ENCODE measurements at places on chromosomes 2 and 18. TPM values are rescaled to one million over a fixed set of nuclear protein-coding genes. Genes with fewer than 3 reads are reported as not detected.

DNA sequence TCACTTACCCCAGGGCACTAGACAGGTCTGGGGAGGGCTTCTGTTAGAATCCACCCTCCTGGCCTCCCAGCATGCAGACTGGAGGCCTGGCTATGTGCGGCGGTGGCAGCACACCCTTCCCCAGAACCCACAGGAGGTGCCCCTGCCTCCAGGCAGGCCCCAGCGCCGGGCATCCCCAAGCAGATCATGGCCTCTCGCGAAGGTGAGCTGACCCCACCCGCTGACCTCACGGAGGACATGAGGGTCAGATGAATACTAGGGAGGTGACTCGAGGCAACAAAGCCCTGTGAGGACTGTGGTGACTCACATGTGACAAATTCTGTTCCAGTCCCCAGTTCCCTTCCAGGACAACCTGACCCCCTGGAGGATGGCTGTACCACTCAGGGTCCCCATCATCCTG is 1.9 kb downstream of the MAB21L4 start:
- no peak for DNase-seq
- no peak overlapping the region for H3K27ac ChIP-seq
- H3K36me3 ChIP-seq, result no peaks in the 10 kb centered on the region
- H3K4me3 ChIP-seq, result no peak overlapping the region

GRCh38 chr18:3784949-3785348 is 335.0 kb downstream of the TGIF1 start:
- no peaks in the 10 kb centered on the region for H3K4me1 ChIP-seq
- DNase-seq, result no peak
- no peaks in the 10 kb centered on the region for H3K27me3 ChIP-seq
- no peak overlapping the region for H3K4me3 ChIP-seq
- H3K36me3 ChIP-seq, result no peaks in the 10 kb centered on the region

SLC5A7 gene
- not detected for total RNA-seq

GNLY gene
- total RNA-seq, result 0.98 TPM

ZNF519 gene
- total RNA-seq, result 13.1 TPM

- H3K27ac ChIP-seq, result no peak overlapping the region
- H3K4me1 ChIP-seq, result no peaks in the 10 kb centered on the region
- no peaks in the 10 kb centered on the region for H3K36me3 ChIP-seq
- H3K27me3 ChIP-seq, result no peaks in the 10 kb centered on the region
- no peak for DNase-seq
These were observed 716.5 kb upstream of the RAB6C start for GRCh38 chr2:129262934-129263333.

DNA sequence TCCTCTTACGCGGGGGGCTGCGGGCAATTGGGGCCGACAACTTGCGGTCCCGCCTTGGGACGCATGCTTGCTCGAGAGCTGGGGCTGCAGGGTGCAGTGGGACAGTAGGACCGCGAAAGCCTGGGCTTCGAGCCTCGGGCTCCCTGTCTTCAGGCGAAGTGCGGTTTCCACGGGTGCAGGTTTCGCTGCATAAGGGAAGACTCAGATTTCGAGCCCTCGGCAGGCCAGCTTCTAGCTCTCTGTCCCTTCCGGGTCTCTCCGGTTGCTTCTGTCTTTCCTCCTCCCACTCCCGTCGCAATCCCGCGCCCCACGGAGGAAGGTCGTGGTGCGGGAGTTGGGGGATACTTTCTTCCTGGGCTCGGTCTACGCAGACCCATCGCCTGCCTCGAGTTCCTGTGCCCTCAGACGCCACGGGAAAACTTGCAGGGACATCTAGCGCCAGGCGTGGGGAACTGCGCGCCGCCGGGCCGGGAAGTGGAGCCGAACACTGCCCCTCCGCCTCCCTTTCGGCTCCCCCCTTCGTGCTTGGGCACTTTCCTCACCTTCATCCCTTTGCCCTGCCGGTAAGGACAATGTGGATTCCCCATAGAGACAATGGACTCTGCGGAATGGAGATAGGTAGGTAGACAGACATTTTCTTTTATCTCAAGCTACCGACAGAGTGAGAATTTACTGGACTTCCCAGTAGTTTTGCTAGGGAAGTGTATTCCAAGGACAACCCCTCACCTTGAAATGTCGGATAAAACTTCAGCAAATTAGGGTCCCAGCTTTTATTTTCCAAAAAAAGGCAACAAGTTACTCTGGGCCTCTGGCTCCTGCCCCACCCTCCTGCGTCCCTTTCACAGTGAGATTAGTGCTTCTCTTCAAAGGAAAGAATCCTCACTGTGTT is 4.2 kb upstream of the HOXD13 start:
- H3K27ac ChIP-seq, result no peak overlapping the region
- H3K4me1 ChIP-seq, result peaks cover 6% of the 10 kb centered on the region
- H3K27me3 ChIP-seq, result peaks cover 7% of the 10 kb centered on the region

DNA sequence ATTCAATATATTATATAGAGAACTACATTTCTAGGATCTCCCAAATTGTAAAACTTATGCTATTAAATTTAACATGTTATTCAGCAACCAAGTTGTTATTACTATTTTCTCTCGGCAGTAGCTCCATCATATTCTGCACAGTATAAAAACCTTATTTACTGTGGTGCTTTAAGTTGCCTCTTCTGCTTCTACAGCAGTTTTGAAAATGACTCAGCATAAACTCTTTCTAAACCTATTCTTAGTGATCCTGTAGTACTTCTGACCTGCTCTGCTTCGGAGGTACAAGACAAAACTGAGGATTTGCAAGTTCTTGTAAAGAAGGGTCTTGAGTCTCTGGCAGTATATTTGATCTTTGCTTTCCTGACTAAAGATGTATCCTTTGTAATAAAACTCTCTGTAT is 567.2 kb downstream of the TMX3 start:
- no peaks in the 10 kb centered on the region for H3K27me3 ChIP-seq
- no peaks in the 10 kb centered on the region for H3K36me3 ChIP-seq
- no peaks in the 10 kb centered on the region for H3K4me1 ChIP-seq
- H3K4me3 ChIP-seq, result no peak overlapping the region
- DNase-seq, result no peak
- H3K27ac ChIP-seq, result no peak overlapping the region

OTOS gene
- not detected for total RNA-seq

GRCh38 chr2:212299333-212299732 is 239.3 kb downstream of the ERBB4 start:
- no peak overlapping the region for H3K4me3 ChIP-seq
- H3K27me3 ChIP-seq, result no peaks in the 10 kb centered on the region
- no peaks in the 10 kb centered on the region for H3K4me1 ChIP-seq
- H3K36me3 ChIP-seq, result no peaks in the 10 kb centered on the region
- DNase-seq, result no peak

DNA sequence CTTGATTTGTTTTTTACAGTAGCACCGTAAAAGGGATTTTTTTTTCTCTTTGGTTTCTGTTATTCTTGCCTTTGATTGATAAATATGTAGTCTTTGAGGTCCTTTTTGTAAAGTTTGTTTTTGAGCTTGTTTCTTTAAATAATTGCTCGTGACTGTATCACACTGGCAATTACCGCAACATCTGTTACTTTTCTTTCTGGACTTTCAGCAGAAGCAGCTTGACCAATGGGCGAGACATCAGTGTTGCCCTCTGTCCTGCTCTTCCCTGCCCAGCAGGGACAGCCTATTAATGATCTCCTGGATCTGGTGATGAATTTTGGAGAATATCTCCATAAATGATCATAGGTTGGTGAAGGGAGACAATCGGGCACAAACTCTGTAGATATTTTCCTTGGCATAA is 74.9 kb downstream of the TDRD15 start:
- no peaks in the 10 kb centered on the region for H3K36me3 ChIP-seq
- H3K27me3 ChIP-seq, result no peaks in the 10 kb centered on the region
- no peak overlapping the region for H3K4me3 ChIP-seq
- no peak overlapping the region for H3K27ac ChIP-seq
- H3K4me1 ChIP-seq, result no peaks in the 10 kb centered on the region

LIPG gene
- not detected for total RNA-seq

AGAP1 gene
- total RNA-seq, result 25.3 TPM

DNA sequence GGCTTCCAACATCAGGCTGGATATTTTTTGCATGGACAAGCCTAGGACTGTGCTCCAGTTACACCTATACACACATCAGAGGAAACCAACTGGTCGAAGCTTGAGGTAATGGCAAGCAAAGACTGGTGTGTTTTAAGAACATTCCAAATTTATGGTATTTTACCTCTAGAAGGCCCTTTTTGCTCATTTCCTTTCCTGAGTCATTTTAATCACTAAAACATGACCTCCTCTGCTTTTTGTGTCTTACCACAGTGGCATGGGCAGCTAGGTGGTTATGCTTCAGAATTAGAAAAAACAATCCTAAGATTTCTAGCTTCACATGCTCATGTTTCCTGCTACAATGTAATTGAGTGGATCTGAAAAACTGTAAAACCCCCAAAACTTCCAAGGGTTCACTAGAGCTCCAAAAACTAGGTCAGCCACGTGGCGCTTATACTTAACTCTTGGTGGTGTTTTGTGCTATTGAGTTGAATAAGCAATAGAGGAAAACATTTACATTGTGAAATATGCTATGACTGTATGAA is 30.6 kb upstream of the CHRNA1 start:
- DNase-seq, result no peak
- no peaks in the 10 kb centered on the region for H3K27me3 ChIP-seq
- no peaks in the 10 kb centered on the region for H3K36me3 ChIP-seq

MC2R gene
- not detected for total RNA-seq

DNA sequence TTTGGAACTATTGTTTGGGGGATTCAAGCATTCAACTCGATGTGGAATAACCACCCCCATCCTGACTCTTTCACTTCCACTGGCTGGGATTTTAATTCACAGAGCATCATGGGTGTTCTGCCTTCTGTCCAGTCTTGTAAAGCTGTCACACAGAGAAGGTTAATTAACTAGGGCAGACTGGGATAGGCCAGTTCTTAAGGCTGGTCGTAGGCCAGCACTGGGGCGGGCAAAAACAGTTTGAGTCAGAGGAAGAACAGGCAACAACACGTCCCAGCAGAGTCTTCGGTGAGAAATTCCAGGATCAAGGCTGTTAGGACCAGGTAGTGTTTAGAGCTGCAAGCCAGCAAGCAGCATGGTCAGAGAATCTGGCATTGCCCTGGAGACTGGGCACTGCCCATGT is 4.0 kb upstream of the RNF152 start:
- H3K4me3 ChIP-seq, result no peak overlapping the region
- no peaks in the 10 kb centered on the region for H3K4me1 ChIP-seq
- H3K27me3 ChIP-seq, result no peaks in the 10 kb centered on the region
- H3K36me3 ChIP-seq, result no peaks in the 10 kb centered on the region
- no peak for DNase-seq
- no peak overlapping the region for H3K27ac ChIP-seq

DNA sequence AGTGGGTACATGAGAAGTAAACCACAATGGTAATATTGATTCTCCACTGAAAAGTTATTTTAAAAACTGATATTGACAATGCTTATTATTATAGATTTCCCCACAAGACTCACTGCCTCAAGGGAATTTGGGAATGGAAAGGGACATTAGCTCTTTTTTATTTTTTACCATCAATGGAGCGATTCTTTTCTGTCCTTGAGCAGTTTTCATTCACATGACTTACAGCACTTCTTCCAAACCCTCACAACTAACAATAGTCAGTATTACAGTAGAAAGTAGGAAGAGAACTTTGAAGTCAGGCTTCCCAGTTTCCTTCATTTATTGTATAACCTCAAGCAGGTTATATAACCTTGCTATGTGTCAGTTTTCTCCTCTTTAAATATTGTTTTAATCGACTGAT is 4.3 kb upstream of the UNC80 start:
- no peak overlapping the region for H3K27ac ChIP-seq
- peaks cover 3% of the 10 kb centered on the region for H3K4me1 ChIP-seq
- H3K36me3 ChIP-seq, result no peaks in the 10 kb centered on the region
- no peaks in the 10 kb centered on the region for H3K27me3 ChIP-seq
- no peak overlapping the region for H3K4me3 ChIP-seq

GRCh38 chr2:1403565-1403964 is 9.7 kb upstream of the TPO start:
- no peaks in the 10 kb centered on the region for H3K27me3 ChIP-seq
- no peaks in the 10 kb centered on the region for H3K4me1 ChIP-seq
- no peak for DNase-seq
- no peak overlapping the region for H3K27ac ChIP-seq
- H3K4me3 ChIP-seq, result no peak overlapping the region

- no peaks in the 10 kb centered on the region for H3K36me3 ChIP-seq
- no peak for DNase-seq
- no peak overlapping the region for H3K4me3 ChIP-seq
These were observed 187.4 kb downstream of the LPIN1 start for GRCh38 chr2:11933854-11934253.

OR6B2 gene
- total RNA-seq, result not detected

BABAM2 gene
- total RNA-seq, result 46.8 TPM

DNA sequence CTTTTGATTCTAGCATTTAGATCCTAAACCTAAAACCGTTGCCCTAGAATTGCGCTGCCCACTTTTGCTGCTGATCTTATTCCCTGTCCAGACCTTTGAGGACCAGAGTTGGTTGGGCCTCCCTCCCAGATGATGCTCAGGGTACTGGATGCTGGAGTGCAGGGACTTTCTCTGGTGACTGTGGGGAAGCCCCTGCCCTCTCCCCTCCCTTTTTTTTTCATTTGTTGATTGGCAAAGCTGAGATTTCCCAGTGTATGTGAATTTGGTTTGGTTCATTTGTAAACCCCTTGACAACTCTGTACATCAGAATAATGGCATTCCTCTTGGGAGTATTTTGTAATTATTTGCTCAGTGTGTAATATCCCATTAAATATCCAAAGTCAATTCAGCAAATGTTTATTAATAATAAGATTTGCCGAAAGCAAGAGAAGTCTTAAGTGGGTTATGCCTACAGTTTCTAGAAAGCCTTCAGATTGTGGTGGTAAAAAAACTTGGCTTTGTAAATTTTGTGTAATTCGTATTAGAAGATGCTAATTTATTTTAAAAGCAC is 28.3 kb downstream of the RAB31 start:
- H3K27me3 ChIP-seq, result no peaks in the 10 kb centered on the region
- no peaks in the 10 kb centered on the region for H3K36me3 ChIP-seq
- H3K4me3 ChIP-seq, result no peak overlapping the region
- no peak for DNase-seq
- H3K27ac ChIP-seq, result no peak overlapping the region
- peaks cover 1% of the 10 kb centered on the region for H3K4me1 ChIP-seq

DNA sequence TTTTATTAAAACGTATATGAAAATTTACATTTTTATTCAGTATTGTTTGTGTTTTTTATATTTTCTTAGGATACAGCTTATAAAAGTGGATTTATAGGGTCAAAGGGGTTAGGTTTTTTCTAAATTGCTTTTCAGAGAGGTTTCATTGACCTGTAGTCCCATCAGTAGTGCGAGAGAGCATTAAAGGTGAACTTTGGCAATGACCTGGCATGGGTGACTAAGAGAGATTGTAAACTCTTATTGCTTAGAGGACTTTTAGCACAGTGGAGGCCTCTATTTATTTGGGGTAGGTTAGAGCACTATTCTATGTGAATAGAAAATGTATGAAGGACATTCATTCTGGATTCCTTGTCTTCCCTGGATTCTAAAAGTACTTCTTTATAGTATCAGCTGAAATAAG is 16.0 kb upstream of the TNP1 start:
- no peak overlapping the region for H3K27ac ChIP-seq
- no peak overlapping the region for H3K4me3 ChIP-seq
- DNase-seq, result no peak
- H3K36me3 ChIP-seq, result no peaks in the 10 kb centered on the region
- H3K4me1 ChIP-seq, result no peaks in the 10 kb centered on the region
- H3K27me3 ChIP-seq, result no peaks in the 10 kb centered on the region

- H3K27ac ChIP-seq, result no peak overlapping the region
- H3K4me1 ChIP-seq, result no peaks in the 10 kb centered on the region
- H3K4me3 ChIP-seq, result no peak overlapping the region
- no peak for DNase-seq
- no peaks in the 10 kb centered on the region for H3K27me3 ChIP-seq
These were observed 50.3 kb upstream of the TLK1 start for GRCh38 chr2:171210864-171211431.

All from ovary (tissue), 10 donors.